ENCODE measurements at places on chromosomes 6 and 20.
A peak's percentile ranks its signal among the peaks of the same experiment; 100 is the strongest.

- no peak for DNase-seq
These were observed 140.9 kb downstream of the LPA start for GRCh38 chr6:160523223-160523622.

- no peak for DNase-seq
These were observed 70.8 kb downstream of the PPP1R3G start for GRCh38 chr6:5155906-5156305.

DNA sequence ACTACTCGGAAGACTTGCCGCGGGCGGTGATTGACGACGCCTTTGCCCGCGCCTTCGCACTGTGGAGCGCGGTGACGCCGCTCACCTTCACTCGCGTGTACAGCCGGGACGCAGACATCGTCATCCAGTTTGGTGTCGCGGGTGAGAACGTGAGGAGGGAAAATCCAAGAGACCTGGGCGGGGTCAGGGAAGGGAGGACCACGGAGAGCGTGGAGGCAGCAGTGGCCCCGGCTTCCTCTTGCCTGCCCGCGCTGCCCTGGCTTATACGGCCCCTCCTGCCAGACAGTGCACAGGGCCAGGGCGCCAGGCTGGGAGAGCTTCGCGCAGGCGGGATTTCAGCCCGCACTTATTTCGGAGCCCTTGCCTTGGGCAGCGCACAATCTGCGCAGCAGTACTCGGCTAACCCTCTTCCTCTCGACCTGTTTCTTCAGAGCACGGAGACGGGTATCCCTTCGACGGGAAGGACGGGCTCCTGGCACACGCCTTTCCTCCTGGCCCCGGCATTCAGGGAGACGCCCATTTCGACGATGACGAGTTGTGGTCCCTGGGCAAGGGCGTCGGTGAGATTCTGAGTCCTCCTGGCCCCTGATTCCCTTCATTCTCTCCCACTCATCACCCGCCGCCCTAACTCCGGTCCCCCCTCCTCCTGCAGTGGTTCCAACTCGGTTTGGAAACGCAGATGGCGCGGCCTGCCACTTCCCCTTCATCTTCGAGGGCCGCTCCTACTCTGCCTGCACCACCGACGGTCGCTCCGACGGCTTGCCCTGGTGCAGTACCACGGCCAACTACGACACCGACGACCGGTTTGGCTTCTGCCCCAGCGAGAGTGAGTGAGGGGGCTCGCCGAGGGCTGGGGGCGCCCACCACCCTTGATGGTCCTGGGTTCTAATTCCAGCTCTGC is 2.0 kb downstream of the MMP9 start:
- DNase-seq: peak; percentile 67

DNA sequence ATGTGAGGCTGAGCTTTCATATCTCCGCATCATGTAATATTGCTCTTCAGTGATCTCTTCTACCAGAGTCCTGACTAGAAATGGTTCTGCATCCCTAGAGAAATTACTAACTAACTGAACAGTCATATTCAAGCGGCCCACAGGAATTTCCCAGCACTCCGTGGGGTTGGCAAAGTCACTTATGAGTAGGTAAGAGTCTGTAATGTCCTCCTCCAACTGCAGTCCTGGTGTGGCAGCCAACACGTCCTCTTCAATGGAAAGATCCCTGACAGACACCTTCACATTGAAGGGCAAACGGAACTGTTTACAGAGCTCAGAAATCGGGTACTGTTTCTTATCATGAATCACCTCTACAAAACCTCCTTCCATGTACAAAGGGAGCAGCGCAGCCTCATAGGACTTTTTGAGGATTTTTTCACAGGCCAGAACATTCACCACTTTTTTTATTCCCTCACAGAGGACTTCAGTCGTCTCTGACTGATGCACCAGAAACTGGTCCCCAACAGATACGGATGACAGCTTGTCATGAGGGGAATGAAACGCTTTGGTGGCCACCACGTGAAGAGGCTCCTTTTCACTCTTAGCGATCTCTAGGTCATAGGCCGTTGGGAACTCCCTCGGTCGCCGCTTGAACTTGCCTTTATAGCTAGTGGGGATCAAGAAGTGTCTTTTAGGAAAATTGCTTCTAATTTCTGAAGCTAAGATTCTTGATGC is 87.7 kb downstream of the THEMIS start:
- DNase-seq: no peak

DNA sequence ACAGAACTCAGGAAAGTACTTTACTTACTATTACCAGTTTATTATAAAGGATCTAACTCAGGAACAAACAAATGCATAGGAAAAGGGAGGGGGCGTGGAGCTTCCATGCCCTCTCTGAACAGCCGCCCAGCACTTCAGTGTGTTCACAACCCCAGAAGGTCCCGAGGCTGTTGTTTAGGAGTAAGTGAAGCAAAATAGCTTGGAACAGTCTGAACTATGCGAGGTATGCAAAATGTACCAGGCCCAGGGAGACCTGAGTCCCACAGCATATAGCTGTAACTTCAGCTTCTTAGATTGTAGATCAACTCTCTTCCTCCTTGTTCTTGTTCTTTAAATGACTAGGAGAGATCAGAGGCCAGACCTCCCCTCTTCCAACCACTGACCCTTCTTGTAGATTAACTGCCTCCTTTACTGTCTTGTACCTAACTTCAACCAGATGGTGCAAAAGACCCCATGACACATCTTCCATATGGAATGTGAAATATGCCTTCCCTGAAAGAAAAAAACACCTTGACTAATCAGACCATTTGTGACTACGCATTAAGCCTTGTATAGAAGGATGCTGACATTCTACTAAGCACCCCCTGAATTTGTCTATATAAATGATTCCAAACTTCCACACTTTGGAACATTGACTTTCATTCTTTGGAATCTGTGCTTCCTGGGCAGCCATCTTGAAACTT is 98.8 kb upstream of the SNX9 start:
- DNase-seq: no peak

- DNase-seq: no peak
These were observed 5.9 kb upstream of the CST3 start for GRCh38 chr20:23643659-23644058.

DNA sequence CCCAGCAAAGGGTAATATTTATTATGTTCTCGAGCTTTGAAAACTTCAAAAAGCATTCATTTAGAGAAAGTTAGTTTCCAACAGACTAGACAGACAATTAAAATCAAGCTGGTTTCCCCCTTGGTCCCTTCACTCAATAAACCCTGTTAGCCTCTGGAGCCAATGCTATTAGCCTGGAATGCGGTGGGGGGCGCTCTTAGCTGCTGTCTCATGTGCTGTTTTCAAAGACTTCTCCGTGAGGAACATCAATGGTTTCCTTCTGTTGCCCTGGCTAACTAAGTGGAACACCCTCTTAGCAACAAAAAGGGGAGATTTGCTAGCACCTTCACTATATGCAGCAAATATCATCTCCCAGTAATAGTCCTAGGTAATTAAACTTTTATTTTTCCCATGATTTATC is 86.4 kb downstream of the LY86 start:
- no peak for DNase-seq

DNA sequence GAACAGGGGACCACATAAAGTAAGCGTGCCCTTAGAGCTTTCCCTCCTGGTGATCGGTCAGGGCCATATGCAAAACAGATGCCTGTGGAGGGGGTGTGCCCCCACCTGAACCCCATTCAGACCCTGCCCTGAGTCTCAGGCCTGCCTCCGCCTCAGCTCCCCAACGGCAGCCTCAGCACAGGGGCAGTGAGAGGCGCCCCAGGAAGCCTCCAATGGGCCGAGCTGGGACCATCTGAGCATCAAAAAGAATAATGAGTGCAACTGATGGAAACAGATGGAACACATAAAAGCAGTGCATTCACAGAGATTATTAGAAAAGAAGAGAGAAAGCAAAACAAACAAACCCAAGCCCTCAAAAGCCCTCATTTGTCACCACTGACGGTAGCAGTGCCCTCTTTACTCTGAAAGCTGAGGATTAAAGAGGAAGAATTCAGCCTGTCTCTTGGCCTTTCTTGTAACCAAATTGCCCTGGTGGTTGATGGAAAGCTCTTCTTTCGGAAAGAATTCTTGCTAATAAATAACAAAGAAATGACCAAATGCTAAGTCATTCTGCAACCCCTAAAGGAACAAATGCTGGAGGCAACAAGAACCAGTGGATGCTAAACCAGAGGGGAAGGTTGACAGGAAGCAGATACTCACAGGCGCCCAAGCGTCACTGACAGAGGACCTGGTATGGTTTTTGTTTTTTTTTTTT is 6.8 kb downstream of the ADISSP start:
- DNase-seq: no peak

- no peak for DNase-seq
These were observed 105.5 kb downstream of the JPH2 start for GRCh38 chr20:44081476-44081875.

- DNase-seq: no peak
These were observed 375.6 kb downstream of the ZFAND3 start for GRCh38 chr6:38195113-38195635.

GRCh38 chr6:142361779-142362750 is 60.3 kb downstream of the ADGRG6 start:
- DNase-seq: no peak

DNA sequence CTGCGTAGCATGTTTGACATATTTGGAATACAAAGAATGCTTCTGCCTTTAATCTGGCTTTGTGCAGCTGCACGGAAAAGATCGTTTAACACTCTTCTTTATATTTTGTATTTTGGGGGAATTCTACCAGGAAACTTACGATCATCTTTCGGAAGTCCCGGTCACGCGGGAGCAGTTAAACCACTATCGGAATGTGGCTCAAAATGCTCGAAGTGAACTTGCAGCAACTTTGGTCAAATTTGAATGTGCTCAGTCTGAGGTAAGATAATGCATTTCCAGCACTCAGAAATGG is 42.3 kb downstream of the CCDC170 start:
- DNase-seq: no peak

DNA sequence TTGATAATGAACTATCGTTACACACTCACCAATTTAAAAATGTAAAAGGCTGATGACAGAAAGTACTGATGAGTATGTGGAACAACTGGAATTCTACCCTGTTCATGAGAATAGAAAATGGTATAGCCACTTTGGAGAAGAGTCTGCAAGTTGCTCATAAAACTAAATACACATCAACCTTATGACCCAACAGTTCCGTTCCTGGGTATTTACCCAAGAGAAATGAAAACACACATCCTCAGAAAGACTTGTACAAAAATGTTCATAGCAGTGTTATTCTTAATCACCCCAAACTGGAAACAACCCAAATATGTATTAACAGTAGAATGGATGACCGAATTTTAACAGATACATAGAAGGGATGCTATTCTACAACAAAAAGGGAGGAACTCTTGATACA is 145.7 kb upstream of the LRFN2 start:
- no peak for DNase-seq
